ENCODE measurements at places on chromosomes 4 and X.

DNA sequence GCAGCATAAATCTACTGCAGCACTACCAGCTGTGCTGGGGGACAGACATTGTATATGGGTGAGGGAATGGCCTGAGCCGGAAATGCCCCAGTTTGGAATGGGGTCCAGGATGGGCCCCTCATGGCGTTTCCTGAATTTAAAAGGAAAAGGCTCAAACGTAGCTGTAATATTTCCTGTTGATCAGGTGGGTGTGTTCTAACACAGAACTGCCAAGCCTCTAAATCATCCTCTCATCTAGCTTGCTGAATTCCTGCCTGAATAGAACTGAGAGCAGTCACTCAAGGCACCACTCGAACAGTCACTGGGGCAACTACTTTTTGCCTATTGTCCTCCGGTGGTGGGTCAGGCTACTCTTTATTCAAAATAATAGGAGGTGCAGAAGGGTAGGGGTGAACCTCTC, 28.7 kb downstream of the ADH6 start:
- DNase-seq: no peak

DNA sequence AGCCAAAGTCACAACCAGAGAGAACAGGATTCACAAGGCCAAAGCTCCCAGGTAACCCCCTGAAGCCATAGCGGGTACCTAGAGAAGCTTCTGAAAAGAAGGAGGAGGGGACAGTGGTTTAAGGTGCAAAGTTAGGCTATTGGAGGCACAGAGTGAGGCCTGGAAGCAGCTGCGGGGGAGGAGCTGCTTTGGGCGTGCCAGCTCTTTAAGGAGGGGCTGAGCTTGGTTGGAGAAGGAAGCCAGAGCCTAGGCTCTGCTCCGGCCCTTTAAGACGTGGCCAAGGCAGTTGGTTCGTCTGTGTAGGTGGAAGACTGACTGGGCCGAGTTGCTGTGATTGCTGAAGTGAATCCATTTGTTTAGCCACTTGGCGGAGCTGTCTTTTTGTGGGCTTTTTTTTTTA, 1.5 kb downstream of the KLF8 start:
- no peak for DNase-seq

DNA sequence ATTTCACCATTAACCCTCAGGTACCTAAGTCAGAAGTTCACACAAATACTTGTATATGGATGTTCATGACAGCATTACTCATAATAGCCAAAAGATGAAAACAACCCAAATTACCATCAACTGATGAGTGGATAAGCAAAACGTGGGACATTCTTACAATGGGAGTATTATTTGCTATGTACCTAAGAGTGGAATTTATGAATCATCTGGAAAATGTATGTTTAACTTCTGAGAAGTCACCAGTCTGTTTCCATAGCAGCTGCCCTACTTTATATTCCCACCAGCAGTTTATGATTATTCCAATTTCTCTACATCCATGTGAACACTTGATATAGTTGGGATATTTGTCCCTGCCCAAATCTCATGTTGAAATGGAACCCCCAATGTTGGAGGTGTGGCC, 1478.9 kb downstream of the PCDH19 start:
- DNase-seq: no peak

GRCh38 chr4:27248829-27249228, 388.2 kb downstream of the STIM2 start:
- DNase-seq: no peak

GRCh38 chr4:46844325-46844917, 64.6 kb downstream of the COX7B2 start:
- DNase-seq: peak; percentile 51

DNA sequence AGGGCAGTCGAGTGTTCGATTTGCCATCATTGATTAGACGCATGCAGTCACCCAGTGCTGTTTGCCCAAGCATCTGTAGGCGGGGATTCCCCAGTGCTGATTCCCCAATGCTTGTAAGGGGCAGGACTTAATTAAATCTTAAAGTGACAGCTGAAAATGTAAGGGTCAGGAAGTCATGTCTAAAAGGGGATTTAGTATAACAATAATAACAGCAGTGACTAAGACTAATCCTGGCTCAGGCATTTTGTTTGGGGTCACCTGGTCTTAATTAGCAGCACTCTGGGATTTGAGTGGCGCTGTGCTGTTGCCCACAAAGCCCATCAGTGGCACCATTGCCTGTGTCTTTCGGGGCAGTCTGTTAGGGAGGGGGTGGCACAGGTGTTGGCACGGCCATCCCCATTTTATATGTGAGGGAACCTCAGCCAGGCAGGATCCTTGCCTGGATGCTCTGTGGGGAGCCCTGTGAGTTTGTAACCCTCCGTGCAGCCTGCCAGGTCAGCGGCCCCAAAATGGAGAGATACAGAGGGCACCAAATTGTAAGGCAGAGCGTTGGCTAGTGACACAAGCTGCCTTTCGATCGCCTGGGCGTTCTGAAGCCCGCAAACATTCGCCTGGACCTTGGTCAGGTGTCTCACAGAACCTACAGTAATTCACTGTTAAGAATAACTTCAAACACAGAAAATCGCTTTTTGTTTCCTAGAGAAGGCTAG, 146.7 kb downstream of the TBL1X start:
- no peak for DNase-seq

- DNase-seq: no peak
These were observed 185.9 kb downstream of the DHRSX start for GRCh38 chrX:2314831-2315365.

- no peak for DNase-seq
These were observed 81.7 kb downstream of the ZC4H2 start for GRCh38 chrX:64894454-64895038.

GRCh38 chr4:85369703-85370380, 105.1 kb upstream of the ARHGAP24 start:
- DNase-seq: no peak
